ENCODE measurements at places on chromosomes 7 and 10.

- DNase-seq: no peak
Measured at GRCh38 chr7:76512941-76513816, 2.8 kb downstream of the UPK3B start.

DNA sequence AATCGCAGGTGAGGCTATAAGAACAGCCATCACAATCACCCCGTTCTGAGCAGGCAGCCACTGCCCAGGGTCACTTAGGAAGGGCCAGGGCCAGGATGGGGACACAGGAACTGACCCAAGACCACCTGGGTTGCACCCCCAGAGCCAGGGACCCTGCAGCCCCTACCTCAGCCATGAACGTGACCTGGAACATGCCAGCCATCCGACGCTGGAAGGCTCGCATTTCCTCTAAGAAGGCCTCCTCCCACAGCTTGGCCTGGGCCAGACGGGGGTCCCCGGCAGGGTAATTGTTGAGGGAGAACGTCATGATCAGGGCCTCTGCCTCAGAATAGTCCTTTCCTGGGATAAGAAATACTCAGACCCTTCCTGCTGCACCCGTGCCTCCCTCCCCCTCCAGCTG lies 5.0 kb downstream of the NPC1L1 start:
- no peak for DNase-seq

GRCh38 chr7:28102797-28103196 lies 77.8 kb downstream of the JAZF1 start:
- no peak for DNase-seq

GRCh38 chr10:110820321-110820814 lies 51.4 kb upstream of the PDCD4 start:
- no peak for DNase-seq

DNA sequence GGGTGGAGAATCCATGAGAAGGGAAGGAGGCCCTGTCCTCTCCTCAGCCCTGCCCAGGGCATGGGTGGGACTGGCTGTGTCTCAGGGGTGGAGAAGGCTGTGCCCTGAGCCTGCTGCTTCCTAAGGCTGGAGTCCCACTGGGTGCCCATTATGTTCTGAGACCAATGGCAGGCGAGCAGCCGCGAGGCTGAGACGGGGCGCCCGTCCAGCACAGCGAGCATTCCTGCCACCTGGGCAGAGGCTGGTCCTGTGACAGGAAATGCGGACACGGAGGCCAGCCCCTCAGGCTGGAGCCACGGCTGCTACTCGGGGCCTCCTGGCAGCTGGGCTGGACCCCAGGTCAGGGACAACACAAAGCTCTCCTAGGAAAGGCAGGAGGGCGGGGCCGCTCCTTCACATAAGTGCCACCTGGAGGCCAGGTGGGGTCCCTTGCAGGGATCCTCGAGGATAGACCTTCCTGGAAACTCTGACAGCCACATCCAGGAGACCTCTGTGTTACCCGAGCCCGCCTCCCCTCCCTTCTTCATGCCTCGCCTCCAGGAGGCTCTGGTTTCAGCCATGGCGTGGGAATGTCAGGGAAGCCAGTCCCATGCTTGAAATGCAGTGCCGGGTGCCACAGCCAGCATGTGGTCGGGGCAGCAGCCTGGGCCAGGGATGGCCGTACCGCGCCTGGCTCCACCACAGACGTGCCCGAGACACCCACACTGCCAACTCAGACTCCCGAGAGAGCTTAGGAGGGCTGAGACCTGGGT lies 173.9 kb downstream of the USP6NL start:
- no peak for DNase-seq

GRCh38 chr10:110305767-110306451 lies 1.2 kb upstream of the SMNDC1 start:
- no peak for DNase-seq
